Fibroblast of lung (primary cell): ENCODE measurements at places on chromosomes 16 and 17.

DNA sequence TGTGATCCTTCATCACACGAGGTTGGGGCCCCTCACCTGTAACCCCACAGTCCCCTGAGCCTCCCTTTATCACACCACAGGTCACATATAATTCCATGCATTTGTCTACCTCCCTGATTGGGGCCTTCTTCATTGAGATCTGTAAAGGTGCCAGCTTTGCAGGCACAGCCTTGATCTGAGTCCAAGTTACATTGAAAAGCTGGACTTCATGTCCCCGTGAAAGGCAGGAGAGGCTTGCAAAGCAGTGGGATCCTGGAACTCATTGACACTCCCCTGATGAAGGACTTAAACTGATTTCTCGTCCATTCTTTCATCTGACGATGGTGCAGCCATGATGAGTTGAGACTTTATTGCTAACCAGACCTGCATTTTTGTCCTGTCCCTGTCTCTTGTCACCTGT, 3.8 kb upstream of the SYT17 start:
- DNase-seq, result no peak

DNA sequence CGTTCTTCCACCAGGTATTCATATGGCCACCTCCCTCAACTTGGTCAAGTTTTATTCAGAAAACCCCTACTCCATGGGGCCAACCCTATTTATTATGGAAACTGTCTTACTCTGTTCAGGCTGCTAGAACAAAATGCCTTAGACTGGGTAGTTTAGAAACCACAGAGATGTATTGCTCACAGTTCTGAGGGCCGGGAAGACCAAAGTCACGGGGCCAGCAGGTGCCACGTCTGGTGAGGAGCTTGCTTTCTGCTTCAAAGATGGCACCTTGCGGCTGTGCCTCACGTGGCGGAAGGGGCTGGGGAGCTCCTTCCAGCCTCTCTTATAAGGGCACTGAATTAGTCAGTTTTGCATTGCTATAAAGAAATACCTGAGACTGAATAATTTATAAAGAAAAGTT, 74.3 kb downstream of the AXIN2 start:
- no peak for DNase-seq

- DNase-seq, result no peak
Observed at GRCh38 chr17:82952019-82952418, 112.2 kb upstream of the ZNF750 start.

DNA sequence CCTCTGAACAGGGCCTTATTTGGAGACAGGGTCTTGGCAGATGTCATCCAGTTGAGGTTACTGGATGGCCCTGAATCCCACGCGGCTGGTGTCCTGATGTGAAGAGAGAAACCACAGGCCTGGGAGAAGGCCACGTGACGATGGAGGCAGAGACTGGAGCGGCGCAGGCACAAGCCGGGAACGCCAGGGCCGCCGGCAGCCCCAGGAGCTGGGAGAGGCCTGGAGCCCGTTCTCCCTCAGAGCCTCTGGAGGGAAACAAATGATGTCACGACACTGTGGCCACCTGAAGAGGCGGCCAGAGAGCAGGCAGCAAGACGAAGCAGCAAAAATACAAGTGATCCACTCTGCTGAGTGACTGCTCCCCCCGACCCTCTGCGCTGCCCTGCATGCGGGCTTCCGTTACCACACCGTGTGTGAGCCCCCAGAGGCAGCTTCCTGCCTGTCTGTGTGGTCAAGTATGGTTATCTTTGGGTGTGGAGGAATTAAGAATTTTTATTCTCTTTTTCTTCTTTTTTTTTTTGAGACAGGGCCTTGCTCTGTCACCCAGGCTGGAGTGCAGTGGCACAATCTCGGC, 11.6 kb downstream of the CD7 start:
- DNase-seq, result no peak

DNA sequence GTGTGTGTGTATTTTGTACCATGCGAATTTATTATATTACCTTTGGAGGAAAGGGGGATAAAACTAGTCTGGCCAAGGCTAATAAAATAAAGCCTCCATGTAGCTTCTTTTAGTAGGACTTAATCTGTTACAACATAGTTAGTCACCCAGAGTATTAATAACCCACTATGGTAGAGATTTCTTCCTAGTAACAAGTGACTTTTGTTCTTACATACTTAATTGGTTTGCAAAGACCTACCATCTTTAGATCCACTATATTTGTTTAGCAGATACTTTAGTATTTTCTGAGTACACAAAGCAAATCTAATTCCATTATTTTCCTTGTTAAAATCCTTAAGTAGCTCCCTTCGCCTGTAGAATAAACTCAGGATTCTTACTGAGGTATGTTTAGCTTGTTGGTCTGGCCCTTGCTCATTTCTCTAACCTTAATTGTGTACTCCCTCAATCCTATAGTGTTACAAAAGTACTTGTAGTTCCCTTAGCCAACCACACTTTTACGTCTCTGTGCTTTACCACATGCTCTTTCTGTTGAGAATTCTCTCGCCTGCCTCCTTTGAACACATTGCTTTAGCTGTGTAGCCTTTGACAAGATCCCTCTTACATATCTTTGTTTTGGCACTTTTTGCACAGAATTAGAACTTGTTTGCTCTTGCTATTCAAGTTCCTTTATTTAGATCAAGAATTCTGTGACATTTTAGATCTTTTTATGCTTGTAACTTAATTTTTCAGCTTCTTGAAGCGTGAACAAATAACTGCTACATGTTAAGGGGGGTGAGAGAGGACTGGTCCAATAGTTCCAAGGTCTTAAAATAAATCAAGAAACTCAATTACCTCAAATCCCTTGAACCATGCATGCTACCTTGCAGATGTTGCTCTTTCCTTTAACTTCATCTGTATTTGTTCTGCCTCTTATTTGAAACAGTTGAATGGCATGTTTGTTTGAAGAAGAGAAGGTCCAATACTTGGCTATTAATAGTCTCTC, 23.8 kb downstream of the CLTC start:
- peak; percentile 60 for DNase-seq

DNA sequence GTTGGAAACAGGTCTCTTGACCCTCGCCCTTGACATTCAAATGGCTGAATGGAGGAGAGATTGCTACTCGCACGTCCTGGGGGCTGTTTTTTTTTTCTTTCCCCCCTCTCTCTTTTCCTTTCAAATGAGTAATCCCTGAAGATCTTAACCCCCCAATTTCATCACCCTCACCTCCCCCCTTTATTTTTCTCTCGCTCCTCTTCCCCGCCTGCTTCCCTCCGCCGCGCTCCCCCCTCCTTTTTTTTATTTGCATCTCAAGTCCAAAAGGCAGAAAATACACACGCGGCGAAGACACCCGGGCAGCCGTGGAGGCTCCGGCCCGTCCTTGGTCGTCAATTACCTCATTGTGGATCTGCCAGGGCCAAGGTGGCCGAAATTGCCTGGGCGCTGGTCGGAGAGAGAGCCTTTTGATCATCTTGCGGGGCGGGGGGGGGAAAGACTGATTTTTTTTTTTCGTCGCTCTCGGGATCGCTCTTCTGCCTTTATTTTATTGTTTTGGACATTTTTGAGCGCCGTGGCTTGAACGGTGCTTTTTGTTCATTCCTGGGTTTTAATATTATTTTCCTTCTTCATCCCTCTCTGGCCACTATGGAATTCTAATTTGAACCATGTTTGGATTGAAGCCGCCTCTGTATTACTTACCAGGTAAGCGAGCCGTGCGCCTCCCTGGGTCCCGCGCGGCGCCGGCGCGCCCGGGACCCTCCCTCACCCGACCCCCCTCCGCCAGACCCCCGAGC, 57.2 kb upstream of the GSE1 start:
- no peak for DNase-seq

DNA sequence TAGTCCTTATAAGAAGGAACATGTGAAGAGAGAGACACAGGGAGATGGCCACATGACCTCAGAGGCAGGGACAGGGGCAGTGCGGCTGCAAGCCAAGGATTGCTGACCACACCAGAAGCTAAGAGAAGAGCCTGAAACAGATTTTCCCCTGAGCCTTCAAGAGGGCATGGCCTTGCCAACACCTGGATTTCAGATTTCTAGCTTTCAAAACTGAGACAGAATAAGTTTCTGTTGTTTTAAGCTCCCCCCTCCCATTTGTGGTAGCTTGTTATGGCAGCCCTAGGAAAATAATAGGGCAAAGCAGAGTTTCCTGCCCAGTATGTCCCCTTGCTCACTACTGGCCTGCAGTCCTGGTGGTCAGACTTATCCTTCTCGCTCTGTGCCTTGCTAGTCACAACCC, 204.5 kb downstream of the CCDC182 start:
- no peak for DNase-seq

DNA sequence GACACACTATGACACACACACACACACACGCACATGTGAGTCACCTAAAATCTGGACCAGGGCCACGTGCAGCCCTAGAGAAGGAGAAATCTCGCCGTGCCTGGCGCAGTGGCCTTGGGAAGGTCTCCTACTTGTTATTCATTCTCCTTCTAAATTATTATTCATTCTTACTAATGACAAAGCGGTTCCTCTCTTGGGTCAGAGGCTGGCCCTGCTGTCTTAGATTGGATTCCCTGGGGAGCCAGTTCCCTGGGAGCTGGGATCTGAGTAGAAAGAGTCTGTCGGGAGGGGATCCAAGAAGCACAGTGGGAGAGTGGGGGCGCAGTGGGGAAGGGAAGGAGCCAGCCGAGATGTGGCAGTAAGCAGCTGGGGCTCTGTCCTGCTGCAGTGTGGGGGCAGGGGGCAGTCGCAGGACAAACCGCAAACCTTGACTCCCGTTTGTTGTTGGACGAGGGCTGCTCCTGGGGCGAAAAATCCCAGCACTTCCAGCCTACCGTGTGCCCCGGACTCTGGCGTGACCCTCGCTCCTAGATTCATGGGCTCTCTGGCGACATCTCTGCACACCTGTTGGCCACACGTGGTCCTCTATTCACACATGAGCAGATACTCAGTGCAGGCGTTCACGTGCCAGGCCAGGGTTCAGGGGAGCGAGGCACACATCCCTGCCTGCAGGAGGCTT, 18.7 kb upstream of the JPH3 start:
- DNase-seq, result peak; percentile 76

DNA sequence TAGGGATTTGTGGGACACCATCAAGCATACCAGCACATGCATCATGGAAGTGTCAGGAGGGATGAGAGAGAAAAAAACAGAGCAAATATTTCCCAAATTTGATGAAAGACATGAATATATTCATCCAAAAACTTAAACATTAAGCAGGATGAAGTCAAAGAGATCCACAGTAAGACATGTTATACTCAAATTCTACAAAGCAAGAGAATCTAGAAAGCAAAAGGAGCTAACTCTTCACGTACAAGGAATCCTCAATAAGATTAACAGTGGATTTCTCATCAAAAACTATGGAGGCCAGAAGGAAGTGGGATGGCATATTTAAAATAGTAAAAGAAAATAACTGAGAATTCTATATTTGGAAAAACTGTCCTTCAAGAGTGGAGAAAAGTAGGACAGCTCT, 374.8 kb downstream of the ZFHX3 start:
- DNase-seq, result peak; percentile 36

DNA sequence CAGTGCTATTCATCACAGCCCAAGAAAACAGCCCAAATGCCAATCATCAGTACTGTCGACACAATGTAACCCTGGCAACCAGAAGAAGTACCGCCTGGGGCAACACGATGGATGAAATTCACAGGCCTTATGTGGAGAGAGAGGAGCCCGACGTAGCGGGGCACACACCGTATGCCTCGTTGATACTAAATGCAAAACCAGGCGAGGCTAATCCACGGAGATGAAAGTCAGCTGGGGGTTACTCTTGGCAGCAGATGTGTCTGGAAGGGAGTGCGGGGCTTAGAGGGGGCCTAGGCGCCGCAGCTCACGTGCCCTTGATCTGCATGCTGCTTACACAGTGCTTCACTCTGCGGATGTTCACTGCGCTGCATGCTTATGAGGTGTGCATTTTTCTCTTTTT, 29.8 kb downstream of the ITGAE start:
- DNase-seq, result no peak

DNA sequence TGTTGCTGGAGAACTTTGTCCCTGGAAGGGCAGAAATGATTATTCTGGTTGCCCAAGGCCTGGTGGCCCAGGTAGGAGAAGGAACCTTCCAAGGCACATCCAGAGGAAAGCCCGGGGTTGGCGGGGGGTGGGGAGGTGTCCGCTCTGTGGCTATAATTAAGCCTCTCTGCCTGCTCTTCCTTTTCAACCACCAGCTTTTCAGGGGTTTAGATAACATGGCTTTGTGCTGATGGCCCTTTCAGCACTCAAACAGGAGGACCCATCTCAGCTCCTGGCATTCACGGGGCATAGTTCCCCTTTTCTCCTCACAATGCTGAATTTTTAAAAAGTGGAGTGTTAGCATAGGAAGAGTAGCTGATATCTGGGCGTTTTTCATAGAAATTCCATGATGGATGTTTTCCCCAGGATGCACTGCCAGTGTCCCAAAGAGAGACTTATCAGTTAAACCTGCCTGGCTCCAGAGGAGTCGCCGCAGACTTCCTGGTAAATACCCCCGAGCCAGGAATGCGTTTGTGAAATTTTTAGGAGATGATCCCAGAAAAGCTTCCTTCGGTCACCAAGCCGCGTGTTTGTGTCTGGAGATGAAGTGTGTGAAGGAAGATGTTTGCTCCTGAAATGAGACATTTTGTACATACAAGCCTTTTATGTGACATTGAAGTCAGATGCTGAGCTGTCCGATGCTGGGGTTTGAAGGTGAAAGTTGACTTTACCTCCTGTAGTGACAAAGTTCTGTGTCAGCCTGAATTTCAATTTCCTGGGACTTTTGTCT, 188.5 kb downstream of the MSI2 start:
- peak; percentile 80 for DNase-seq

DNA sequence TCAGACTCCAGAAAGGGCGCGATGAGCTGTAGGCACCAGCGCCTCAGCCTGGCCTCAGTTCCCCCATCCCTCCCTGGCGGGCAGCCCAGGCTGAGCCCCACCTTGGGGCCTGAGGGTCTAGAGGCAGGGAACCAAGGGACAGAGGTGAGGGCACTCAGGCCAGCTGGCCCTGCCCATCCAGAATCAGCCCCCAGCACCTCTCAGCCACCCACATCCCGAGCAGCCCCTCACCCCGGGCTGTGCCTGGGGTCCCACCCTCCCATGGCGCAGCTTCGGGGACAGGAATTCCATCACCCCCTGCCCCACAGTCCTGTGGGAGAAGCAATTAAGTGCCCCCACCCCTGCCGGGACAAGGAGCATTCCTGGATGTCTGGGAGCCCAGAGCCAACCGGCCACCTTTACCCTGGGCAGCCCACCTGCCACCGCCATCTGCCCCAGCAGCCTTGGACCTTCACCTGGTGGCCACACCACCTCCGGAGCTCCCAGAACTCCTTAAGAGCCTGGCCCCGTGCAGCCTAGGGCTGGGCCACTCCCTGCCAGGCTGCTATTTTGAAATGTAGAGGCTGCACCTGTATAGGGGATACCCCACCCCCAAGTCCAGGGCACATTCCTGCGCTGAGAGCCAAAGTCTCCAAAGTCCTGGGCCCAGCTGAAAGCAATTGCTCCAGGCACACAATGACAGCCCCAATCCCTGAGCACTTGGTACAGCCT, 33.7 kb upstream of the PVALEF start:
- DNase-seq, result no peak

GRCh38 chr16:74160759-74161158, 135.9 kb upstream of the PSMD7 start:
- DNase-seq, result no peak
